Right cardiac atrium (tissue), 5 donors: ENCODE measurements at places on chromosomes 12 and 14. TPM values are rescaled to one million over a fixed set of nuclear protein-coding genes. Genes with fewer than 3 reads are reported as not detected.

Gene SERPINA9
- not detected for total RNA-seq

Gene DLST
- 146 TPM for total RNA-seq

Gene AKAP5
- total RNA-seq, result 0.20 TPM

Gene BEGAIN
- 1.6 TPM for total RNA-seq

Gene DBX2
- 0.17 TPM for total RNA-seq

Gene STXBP6
- 30.8 TPM for total RNA-seq

Gene RNFT2
- 1.4 TPM for total RNA-seq

- no peak for DNase-seq
Observed at GRCh38 chr14:34957771-34958286, 25.0 kb upstream of the SRP54 start.

DNA sequence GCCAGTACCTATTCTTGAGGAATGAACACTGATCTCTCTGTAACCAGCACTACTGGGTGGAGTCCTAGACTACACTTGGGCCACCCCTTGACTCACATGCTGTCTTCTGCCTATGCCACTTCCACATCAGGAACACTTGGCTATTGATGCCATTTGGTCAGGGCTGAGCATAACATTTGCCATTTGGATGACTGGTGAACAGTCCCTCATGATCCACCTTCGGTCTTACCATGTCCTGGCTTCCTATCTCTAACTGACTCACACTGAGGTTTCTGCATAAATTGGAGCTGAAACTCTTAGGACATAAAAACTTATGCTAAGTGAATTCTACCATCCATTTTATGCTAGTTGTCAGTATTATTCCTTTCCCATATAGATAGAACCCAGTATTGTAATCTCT, 91.7 kb upstream of the PELI2 start:
- no peak for DNase-seq

DNA sequence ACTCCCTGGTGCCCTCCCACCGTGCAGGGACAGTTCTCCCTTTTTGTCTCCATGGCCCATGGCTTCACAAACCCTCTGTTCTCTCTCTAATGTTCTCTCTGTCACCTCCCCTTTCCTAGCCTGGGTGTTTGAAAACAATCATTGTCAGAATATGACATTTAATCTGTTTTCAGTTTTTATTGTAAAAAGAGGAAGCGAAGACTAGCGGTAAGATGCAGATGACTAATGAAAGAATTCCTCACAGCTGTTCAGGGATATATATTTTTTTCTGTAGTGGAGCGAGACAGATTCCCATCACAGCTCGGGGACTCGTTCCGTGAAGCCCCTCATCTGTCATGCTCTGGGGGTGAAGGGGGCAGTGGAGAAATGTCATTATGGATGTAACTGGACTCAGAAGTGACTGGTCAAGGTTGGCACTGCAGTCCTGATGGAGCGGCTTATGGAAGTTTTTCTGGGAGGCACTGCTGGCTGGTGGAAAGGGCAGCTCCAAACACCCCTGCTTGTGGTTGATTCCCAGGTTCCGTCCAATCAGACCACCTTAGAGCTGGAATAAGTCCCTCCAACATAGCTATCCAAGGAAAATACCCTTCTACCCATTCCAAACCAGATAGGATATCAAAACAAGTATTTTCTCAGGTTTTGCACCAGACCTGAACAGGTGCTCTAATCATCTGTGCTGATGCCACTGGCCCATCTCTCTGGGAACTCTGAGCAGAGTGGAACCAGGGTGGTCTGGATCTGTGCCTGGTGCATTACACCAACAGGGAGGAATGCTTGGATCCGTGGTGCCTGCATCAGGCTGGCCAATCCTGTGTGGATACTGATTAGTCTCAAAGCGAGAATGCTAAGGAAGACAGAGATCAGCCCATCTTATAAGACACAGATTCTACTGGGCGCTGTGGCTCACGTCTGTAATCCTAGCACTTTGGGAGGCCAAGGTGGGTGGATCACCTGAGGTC, 84.7 kb downstream of the GPATCH2L start:
- no peak for DNase-seq

GRCh38 chr12:76180401-76181277, 96.2 kb upstream of the NAP1L1 start:
- no peak for DNase-seq

DNA sequence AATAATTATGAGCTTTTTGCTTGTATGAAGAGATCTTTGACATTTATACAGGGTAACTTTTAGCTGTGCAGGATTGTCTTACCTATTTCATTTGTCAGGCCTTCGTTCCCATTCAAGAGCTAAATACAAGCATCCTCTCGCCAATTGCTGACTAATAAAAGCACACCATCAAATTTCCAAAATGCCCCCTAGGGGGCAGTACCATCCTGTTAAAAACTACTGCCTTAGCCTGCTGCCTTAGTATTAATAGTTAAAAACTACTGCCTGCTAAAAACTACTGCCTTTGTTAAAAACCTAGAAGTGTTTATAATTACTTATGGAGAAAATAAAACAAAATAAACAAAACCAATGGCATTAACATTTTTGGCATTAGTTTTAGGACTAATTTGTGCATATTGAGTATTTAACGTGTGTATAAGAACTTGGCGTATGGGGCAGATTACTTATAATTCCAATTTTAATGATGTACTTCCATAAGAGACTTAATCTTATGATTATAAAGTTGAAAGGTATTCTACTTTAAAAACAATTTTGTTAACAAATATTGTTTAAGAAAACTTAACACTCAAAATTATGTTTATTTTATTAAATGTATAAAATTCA, 3.0 kb upstream of the IFI27L2 start:
- no peak for DNase-seq

DNA sequence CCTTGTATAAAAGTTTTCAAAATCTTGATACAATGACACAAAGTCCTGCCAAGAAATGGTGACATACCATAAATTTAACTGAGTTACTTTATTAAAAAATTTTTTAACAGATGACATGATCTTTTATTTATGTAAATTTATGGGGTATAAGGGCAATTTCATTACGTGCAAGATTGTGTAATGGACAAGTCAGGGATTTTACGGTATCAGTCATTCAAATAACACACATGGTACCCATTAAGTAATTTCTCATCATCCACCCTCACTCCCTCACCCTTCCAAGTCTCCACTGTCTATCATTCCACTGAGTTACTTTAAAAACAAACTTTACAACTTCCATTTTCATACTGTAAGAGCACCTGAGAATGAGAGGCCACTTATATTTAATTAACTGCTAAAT, 37.4 kb downstream of the SPTLC2 start:
- no peak for DNase-seq

DNA sequence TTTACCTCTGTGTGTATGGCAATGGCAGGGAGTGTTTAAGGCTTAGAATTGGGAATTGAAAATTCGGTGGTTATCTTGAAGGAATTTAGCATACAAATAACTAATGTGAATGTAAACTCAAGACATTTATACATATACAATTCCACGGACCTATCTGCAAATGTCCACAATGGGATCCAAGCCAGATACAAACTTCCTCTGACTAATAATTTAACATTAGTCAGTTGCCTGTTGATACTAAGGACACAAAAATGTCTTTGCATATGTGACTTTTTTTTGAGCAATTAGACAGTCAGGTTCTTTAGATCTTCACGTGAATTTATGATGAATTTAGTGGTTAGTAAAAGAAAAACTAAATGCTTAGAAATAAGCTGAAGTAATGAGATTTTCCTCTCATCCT, 40.5 kb downstream of the ESR2 start:
- DNase-seq, result no peak

DNA sequence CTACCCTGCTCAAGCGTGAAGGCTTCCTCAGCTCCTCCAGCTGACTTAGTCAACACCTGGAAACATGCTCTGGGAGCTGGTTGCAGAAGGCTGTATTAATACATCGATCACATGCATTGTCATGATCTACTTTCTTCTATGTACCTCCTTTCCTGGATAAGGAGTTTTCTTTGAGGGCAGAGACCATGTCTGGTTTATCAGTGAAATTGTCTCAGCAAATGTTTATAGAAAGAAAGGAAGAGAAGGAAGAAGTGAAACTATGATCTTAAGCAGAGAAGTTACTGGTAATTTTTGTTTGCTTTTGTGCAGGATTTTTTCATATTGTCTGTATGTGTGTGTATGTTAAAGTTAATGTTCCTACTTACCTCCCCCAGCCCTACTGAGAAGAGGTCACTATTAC, 4.5 kb downstream of the DYRK4 start:
- DNase-seq, result no peak

- DNase-seq, result no peak
Observed at GRCh38 chr12:12901158-12901791, 9.9 kb downstream of the GPRC5A start.

- no peak for DNase-seq
Observed at GRCh38 chr12:26226122-26226521, 30.7 kb downstream of the SSPN start.
